ENCODE measurements at places on chromosomes 7 and 10. TPM values are rescaled to one million over a fixed set of nuclear protein-coding genes. Genes with fewer than 3 reads are reported as not detected.
A peak's percentile ranks its signal among the peaks of the same experiment; 100 is the strongest.

DNA sequence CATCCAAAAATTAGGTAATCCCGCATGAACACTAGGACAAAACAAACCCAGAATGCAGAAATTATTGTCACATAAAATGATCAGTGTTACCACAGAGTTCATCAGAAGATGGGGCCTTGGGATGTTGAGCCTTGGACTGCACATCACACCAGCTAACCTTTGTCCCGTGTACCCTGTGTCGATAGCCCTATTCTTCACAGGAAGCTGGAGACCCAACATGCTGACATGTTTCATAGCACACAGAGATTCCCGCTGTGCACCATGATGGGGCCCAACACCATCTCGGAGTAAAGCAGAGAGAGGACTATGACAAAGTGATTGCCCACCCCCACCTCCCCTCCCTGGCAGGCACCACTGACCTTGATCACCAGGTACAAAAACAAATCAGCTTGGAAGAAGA, 4.5 kb downstream of the PTPRN2 start:
- DNase-seq = no peak

Gene PPRC1
- 6.5 TPM for total RNA-seq

- DNase-seq = peak; percentile 14
These were observed 64.5 kb upstream of the BTBD16 start for GRCh38 chr10:122206471-122207065.

GRCh38 chr7:82325416-82325815, 118.2 kb downstream of the CACNA2D1 start:
- no peak for DNase-seq

DNA sequence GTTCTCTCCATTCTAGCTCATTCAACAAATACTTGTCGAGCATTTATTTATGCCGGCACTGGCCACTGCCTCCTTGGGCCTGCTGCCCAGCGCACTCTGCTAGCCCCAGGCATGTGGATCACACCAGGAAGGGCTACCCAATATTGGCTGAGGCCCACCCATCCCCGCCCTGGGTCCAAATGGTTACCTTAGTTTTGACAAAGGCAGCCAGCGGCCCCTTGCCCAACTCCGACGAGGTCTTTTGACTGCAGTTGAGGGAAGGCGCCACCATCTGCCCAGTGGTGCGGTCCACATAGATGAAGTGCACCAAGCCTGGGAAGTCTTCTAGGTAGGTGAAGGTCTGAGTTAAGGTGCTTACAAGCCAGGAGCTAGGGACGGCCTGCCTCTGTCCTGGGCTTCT, 7.2 kb upstream of the PYROXD2 start:
- DNase-seq = no peak

DNA sequence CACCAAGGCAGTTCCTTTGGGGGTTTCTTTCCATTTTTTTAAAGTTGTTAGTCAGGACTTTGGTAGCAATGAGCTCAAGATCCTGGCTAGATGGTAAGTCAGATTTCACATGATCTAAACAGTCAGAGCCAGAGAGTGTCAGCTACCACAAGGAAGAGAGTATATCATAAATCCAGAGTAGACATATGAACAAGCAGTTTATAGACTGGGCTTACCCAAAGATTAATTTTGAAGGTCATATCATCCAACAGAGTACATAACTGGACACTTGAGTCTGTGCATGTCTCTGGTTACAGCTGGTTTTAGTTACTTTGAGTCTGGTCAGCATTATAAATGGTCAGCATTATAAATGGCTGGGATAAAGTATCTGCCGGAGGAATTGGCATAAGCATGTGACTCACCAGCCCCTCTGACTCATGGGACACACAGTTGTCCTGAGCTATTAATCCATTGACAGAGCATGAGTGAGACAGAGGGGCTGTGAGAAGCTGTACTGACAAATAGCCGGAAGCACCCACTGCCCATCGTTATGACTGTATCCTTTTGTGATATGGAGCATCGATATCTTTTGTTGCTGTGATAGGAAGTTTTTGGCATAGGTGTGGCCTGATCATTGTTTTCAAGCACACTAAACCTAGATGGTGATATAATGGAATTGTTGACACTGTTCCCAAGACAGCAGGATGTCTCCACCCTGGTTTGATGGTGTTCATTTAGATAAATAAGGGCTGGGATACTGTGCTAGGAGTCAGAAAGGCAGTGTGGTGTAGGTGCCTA, 19.3 kb downstream of the PPP1R3C start:
- DNase-seq = no peak

GRCh38 chr10:68330852-68331454, 911 bp upstream of the HNRNPH3 start:
- DNase-seq = peak; percentile 5

Gene CPVL
- 0.25 TPM for total RNA-seq

Data from dermis microvascular lymphatic vessel endothelial cell (primary cell).